Hepatocyte (in vitro differentiated cells): ENCODE measurements at places on chromosomes 1 and 21. TPM values are rescaled to one million over a fixed set of nuclear protein-coding genes. Genes with fewer than 3 reads are reported as not detected.

The USH2A gene
- polyA plus RNA-seq = not detected in 2 replicates

The CTH gene
- 11.7 and 13.2 TPM in 2 replicates for polyA plus RNA-seq

The MATN1 gene
- 3.4 and 3.7 TPM in 2 replicates for polyA plus RNA-seq

The VPS45 gene
- polyA plus RNA-seq = 23.8 and 26.7 TPM in 2 replicates

The IFNLR1 gene
- polyA plus RNA-seq = 3.6 and 7.5 TPM in 2 replicates

The ESPN gene
- 48.4 and 65.7 TPM in 2 replicates for polyA plus RNA-seq

The FAM72A gene
- polyA plus RNA-seq = 1.8 and 4.2 TPM in 2 replicates

The TNFRSF8 gene
- polyA plus RNA-seq = not detected in 2 replicates

The LCK gene
- 0.79 and 0.94 TPM in 2 replicates for polyA plus RNA-seq

The HEATR1 gene
- 7.7 and 8.5 TPM in 2 replicates for polyA plus RNA-seq

The CELA3B gene
- not detected in 2 replicates for polyA plus RNA-seq

DNA sequence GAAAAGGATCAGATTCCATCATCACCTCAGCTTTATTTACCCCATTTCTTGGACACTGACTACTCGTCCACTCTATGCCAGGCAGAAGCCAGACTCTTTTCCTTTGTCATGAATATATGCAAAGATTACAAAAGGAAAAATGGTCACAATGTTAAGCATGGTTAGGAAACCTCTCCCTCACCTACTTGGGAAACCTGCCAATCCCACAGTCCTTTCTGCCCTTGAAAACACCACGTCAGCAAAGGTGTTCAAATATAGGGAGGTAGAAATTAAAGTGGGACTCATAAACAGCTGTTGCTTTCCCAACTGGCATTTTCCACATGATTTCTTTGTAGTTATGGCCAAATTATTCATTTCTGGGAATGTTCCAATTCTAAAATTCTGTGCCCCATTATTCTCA, 16.2 kb upstream of the ATP13A2 start:
- DNase-seq = no peak

GRCh38 chr21:39674801-39675200, 62.1 kb downstream of the B3GALT5 start:
- DNase-seq = peak; percentile 31

DNA sequence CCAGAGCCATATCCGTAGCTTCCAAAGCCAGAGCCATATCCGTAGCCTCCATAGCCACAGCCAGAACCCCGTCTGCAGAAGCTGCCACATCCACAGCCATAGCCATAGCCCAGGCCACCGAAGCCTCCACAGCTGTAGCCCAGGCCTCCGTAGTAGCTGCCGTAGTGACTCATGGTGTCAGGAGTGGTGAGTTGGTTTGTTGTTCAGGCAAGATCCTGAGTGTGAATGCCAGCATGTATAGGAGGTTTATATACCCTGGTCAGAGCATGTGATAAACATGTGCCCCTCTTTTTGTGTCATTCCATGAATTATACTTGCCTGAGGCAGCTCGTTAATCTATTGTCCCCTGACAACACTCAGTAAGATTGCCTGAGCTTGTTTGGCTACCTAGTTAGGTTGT, at the start of gene KRTAP19-1:
TSS of gene KRTAP19-1 (minus strand) at position 223 of the 400 bp plus-strand sequence. CDS start at position 173, 50 bp downstream.
- DNase-seq = no peak

DNA sequence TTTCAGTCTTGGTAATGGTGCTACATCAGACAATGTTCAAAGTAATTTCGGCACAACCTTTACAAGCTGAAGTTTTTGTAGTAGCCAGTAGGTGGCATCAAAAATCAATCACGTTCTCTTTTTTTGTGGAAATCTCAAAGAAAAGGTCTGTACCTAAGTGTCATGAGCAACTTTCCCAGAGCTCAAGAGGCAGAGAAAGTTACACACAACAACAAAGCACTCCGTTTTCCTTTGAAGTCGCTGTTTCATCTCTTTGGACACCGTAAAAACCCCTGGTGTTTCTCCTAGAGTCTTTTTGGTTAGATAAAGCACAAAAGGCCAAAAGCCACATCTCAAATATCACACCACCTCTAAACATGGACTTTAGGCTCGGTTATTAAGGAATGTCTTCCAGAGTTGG, 131.6 kb downstream of the LHX8 start:
- peak; percentile 54 for DNase-seq

DNA sequence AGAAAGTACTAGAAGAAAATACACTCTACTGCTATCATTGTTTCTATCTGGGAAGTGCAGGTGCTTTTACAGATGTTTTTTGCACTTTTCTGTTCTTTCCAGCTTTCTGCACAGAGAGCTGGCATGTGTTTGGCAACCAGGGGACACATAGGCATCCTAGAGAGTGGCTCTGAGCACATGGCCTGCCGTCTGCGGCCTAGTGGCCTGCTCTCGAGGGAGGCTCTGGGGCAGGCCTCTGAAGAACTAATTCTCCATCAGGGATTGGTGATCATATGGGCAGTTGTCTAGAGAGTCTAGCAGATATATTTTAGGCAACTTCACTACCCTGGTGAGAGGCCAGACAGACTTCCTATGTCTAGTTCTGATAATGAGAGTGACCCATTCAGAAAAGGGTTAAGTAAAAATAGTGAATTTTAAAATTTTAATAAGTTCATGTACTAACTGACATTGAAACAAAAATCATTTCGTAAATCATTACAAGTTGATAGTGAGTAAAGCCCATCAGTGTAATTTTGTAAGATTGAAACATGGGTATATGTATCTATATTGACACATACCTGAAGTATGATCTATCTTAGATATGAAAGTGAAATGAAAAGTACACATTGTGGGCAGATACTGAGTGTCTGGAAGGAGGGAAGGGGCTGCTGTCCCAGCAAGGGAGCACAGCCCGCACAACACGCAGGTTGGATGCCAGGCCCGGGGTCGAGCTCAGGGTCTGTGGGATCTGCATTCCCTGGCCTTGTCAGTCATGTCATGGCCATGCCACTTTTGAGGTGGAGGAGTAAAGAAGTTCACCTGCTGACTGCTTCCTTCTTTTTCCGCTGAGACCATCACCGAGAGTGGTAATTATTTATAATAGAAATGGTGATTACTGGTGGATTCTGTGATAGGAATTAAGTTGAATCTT, 79.8 kb downstream of the PCBP3 start:
- DNase-seq = no peak
